HT-29 (cell line): ENCODE measurements at places on chromosomes 3 and 15. TPM values are rescaled to one million over a fixed set of nuclear protein-coding genes. Genes with fewer than 3 reads are reported as not detected.
A peak's percentile ranks its signal among the peaks of the same experiment; 100 is the strongest.

DNA sequence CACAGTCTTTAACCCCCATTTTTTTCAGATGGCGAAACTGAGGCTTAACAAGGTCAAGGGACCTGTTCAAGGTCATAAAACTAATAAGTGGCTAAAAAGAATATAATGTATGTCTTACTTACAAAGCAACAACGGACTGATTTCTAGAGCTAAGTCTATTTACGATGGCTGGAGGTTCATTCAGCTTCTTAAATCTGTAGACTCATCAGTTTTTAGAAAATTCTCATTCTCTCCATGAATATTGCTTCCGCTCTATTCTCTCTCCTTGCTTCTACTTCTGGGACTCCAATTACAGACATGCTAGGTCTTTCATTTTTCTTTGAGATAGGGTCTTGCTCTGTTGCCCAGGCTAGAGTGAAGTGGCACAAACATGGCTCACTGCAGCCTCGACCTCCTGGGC, 68.9 kb downstream of the WHAMM start:
- no peak for DNase-seq

Gene EEF1AKMT4
- 17.7 and 19.4 TPM in 2 replicates for total RNA-seq

- DNase-seq, result no peak
These were observed 29.9 kb downstream of the IL5RA start for GRCh38 chr3:3080309-3080708.

DNA sequence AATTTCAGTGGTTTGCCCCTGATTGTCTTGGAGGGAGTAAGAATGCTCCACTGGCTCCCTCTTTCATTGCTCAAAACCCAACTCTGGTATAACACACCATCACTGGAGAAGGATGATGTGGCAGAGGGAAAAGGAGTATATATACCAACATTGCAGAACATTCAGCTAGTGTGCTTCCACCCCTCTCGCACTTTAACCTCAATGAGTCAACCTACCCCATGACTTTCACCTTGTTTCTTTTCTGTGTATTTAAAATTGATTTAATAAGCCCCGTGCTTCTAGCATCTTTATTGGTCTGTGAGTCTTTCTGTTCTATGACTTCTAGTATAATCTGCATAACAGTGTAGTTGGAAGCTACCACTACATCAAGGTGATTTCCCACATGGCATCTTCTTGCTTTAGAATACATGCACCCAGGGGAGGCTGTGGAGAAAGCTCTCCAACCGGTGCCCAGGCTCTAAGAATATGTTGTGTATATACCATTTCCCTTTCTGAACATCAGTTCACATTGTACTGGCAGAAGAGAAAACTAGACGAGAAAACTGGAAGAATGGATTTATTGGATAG, 595.1 kb upstream of the TGFBR2 start:
- no peak for DNase-seq

DNA sequence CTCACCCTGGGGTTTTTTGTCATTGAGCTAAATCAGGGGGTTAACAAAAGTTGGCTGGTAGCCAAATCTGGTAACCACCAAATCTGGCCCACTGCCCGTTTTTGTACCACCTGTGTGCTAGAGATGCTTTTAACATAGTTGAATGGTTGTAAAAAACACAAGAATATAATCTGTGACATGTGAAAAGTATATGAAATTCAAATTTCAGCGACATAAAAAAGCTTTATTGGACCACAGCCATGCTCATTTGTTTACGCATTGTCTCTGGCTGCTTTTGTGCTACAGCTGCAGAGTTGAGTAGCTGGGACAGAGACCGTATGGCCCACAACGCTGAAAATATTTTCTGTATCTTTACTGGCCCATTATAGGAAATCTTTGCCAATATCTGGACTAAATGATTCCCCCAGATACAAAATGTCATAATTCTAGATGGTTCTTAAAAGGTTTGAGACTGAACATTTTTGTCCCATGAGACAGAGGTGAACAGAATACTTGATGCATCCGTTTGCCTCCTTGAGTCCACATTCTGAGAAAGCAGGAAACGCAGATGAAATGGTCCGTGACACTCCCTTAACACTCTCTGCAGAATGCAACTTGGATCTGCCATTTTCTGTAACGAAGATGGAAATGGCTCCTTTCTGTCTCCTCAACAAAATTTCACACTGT, 120.9 kb upstream of the PDZRN3 start:
- DNase-seq, result no peak

GRCh38 chr3:177475356-177475665, 278.0 kb upstream of the TBL1XR1 start:
- DNase-seq, result peak; percentile 61

Gene CCDC33
- total RNA-seq, result 9.9 and 17.0 TPM in 2 replicates

DNA sequence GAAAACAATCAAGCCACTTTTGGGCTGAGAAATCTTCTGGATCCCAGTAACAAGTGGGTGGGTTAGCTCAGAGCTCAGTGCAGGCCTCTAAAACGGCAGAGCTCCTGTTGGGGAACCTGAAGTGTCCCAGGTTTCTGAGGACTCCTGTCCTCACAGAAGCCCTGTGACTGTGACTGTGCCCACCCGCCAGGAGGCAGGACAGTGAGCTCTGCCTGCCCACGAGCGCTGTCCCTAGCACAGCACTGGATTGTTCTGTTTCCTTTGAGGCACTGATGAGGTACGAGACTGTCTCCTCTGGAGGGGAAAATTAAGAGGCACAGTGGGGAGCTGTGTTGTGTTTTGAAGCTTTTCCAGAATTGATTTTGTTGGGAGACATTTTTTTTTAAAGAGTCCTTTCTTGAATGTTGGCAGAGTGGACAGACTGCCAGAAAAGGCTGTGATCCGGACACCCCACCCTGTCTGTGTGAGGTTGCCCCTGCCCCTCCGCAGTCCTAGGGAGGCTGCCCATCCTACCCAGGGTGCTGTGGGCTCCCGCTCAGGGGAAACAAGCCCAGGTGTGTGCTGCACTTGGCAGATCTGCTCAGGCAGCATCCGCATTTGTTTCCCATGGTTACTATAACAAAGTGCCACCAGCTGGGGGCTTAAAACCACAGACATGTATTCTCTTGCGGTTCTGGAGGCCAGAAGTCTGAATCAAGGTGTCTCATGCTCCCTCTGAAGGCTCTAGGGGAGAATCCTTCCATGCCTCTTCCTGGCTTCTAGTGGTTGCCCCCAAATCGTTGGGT, 66.6 kb upstream of the LARS2 start:
- peak; percentile 4 for DNase-seq

DNA sequence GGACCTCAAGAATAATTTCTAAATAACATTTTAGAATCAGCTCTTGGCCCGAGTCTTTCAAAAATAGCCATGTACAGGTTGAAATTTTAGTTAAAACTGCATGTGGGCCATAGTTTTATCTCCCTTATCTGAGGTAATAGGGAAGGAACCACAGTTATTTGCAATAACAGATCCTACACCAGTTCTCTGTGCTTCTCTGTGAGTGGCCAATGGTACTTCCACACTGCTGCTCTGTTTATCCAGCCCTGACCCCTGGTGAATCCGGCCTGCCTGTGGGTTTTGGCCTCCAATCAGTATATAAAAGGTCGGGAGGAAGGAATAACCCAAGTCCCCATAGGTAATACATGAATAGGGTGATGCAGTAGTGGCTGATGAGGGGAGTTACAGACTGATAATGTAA, 48.0 kb upstream of the TNIK start:
- no peak for DNase-seq

DNA sequence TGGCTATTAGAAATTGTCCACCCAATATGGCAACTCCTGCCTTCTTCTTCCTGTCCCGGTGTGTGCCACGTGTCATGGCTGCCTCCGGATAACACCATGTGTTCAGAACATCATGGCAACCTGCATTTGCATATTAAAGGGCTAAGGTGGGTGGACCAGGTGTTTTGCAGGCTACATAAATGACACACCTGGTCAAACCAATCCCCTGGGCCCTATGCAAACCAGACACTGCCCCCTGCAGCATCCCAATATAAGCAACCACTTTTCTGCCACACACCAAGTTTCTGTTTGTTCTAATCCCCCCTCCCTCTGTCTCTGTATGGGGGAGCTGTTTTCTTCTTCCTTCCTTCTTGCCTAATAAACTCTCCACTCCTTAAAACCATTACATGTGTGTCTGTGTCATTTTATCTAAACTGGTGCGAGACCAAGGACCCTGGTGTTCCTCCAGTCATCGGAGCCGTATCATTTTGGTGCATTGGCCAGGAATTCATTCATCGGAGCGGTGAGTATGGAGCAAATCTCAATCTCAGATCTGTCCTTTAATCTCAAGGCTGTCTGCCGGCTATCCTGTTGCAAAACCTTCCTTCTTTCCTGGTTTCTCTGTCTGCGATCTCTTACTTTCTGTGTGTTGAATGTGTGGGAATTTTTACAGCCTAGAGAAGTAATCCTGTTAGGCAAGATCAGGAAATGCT, 44.5 kb downstream of the NCEH1 start:
- DNase-seq, result no peak

DNA sequence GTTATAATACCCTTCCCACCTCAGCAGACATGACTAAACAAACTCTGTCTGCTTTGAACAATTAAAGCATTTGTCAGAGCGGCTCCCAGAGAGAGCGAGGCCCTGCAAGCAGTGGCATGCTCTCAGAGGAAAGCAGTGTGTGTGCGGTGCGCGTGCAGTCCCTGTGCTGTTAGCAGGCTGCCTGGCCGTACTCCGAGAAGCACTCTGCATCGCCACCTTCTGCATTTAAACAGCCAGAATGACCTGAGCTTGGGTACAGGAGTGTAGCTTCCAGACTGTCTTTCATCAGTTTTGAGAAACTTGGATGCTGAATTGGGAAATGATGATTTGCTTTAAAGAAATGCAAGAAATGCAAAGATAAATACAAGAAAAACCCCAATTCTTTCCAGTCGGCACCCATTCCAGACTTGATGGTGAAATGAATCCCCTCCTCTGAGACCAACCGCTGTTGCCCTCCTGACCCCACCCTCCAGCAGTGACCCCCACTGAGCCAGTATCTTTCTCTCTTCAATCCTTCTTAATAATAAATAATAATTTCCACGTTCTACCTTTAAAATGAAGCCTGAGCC, 113.5 kb downstream of the VGLL4 start:
- no peak for DNase-seq

DNA sequence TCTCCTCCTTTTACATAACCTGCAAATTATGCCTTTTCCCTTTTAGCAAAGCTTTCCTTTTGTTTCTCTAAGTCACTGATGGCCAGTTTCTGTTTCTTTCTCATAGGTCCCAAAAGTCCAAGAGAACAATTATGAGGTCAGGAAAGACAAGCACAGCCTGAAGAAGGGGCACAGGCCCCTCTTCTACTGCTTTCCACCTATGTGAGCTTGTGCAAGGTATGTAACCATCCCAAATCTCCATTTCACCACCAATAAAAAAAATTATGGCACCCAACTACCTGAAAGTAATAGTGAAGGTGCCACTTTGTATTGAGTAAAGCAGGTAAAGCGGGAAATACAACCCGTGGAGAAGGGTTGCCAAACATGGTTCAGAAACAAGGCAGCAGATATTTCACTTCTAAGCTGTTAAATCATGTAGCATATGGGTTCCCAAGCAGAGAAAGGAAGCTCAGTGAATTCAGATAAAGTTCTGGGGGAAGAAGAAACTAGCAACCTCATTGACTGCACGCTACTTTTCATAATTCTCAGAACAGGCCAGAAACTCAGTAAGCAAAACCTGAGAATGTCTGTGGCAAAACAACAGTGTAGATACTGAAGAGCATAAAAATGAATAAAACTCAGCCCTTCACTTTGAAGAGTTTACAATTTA, 4.2 kb downstream of the PLOD2 start:
- peak; percentile 19 for DNase-seq

GRCh38 chr3:189953551-189953950, 167.1 kb downstream of the P3H2 start:
- no peak for DNase-seq

DNA sequence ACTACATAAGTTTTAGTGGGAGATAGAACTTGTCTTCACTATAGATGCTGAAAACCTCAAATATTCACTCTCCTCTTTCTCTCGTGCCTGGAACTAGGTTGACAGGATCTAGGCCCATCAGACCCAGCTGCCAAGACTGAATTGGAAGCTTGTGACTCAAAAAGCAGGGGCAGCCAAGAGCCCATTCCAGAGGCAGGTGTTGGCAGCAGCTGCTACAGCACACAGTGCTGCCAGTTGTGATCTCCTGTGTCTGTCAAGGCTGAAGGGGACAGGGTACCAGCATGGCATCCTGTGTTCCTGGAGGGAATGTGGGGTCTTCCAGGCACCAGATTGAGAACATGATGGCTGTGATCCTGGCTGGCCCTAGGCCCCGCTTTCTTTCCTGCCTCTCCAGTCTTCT, 92.5 kb upstream of the MB21D2 start:
- no peak for DNase-seq

Gene CCR8
- not detected in 2 replicates for total RNA-seq

- no peak for DNase-seq
These were observed 48.7 kb downstream of the BFSP2 start for GRCh38 chr3:133448478-133449122.

Gene HTR3C
- total RNA-seq, result not detected in 2 replicates

GRCh38 chr3:50321336-50322114, 1.0 kb downstream of the HYAL2 start:
- peak; percentile 83 for DNase-seq

Gene EPHA6
- total RNA-seq, result not detected in 2 replicates

Gene CYP11A1
- not detected in 2 replicates for total RNA-seq

GRCh38 chr3:98811048-98811447, 47.9 kb downstream of the ST3GAL6 start:
- no peak for DNase-seq
